Activated T-cell treated with anti-CD3 and anti-CD28 coated beads for 48 hours (primary cell): ENCODE measurements at places on chromosomes 3 and 15.

DNA sequence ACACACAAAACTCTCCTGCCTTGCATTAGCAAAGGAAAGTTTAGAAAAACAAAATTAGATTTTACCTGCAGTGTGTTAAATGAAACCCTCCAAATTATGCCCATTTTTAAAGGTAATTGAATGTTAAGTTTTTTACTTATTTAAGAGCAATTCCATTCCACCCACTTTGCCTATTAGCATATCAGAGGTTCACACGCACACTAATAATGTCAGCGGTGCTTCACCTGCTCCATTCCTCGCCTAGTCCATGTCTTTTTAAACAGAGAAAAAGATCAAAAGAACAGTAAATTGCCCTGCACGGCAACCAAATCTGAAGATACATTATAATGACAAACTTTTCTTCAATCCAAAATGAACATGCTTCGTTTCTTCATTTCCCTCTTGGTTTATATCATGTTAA is 97.3 kb upstream of the LRRN1 start:
- no peak for DNase-seq

DNA sequence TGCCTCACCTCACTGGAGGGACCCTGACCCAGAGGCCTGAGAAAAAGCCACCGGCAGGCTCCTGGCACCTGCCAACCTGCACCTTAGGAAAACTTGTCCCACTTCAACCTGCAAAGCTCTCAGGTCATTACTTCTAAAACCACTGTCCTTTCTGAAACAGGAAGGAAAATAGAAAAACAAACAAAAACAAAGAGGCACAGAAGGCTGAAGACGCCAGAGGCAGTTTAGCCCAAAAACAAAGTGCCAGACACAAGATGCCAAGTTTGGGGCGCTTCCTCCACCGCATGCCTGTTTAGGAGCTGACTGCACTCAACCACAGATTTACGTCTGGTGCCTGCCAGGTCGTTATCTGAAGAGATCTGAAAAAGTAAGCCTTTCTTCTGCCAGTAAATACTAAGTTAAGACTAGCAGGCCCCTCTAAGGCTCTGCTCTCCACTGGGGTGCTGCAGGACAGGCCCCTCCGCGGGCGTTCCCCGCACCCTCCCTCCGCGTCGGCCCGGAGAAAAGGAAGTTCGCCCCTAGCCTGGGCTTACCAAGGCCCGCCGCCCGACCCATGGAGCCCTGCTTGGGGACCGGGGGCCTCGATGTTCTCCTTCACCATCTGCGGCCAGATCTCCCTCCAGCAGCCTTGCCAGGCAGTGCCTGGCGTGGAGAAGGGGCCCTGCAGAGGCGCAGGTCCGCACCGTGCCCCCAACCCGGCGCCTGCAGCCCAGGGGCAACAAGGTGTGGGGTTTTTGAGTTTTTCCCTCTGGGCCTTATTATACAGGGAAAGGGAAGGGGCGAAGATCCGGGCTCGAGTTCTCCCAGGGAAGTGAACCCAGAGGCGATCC is 1.3 kb downstream of the GOLGA8A start:
- no peak for DNase-seq

DNA sequence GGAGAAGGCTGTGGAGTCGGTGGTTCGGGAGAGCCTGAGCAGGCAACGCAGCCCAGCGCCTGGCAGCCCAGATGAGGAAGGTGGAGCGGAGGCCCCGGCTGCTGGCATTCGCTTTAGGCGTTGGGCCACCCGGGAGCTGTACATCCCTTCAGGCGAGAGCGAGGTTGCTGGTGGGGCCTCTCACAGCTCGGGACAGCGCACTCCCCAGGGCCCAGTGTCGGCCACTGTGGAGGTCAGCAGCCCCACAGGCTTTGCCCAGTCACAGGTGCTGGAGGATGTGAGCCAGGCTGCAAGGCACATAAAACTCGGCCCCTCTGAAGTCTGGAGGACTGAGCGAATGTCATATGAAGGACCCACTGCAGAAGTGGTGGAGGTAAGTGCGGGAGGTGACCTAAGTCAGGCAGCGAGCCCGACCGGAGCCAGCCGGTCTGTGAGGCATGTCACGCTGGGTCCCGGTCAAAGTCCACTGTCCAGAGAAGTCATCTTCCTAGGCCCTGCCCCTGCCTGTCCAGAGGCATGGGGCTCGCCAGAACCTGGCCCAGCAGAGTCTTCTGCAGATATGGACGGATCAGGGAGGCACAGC is 26.7 kb downstream of the SYNM start:
- DNase-seq, result no peak

DNA sequence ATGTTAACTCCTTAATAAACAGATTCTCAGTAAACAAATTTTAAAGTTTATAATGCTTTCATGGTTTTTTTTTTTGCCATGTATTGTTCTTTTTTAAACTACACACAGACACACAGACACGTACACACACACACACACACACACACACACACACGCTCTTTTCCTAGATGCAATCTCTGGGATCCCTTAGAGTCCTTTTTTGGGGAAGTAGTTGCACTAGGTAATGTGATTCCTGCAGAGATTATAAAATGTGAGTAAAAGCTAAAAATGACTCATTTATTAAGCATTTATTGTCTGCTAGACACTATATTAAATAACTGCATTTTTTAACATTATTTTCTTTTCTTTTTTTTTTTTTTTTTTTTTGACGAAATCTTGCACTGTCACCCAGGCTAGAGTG is 19.9 kb downstream of the NDUFB5 start:
- no peak for DNase-seq
